ENCODE measurements at places on chromosomes 16 and 17. TPM values are rescaled to one million over a fixed set of nuclear protein-coding genes. Genes with fewer than 3 reads are reported as not detected.

GRCh38 chr16:17696616-17697015 is 225.9 kb upstream of the XYLT1 start:
- H3K4me3 ChIP-seq: no peak overlapping the region
- no peaks in the 10 kb centered on the region for H3K36me3 ChIP-seq
- no peaks in the 10 kb centered on the region for H3K4me1 ChIP-seq
- no peak overlapping the region for H3K27ac ChIP-seq

DNA sequence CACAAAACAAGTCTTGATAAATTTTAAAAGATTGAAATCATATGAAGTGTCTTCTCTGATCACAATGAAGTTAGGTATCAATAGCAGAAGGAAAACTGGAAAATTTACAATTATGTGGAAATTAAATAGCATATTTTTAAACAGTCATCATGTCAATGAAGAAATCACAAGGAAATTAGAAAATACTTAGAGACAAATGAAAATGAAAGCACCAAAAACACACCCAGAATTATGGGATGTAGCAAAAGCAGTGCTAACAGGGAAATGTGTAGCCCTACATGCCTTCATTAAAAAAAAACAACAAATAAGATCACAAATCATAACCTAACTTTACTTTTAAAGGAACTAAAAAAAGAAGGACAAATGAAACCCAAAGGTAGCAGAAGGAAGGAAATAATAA is 7.5 kb upstream of the IL21R start:
- H3K36me3 ChIP-seq: peaks cover 45% of the 10 kb centered on the region
- no peak overlapping the region for H3K4me3 ChIP-seq
- H3K27me3 ChIP-seq: no peaks in the 10 kb centered on the region
- H3K4me1 ChIP-seq: peaks cover 25% of the 10 kb centered on the region
- DNase-seq: no peak

GRCh38 chr16:82042846-82043245 is 7.8 kb downstream of the HSD17B2 start:
- H3K27me3 ChIP-seq: peaks cover 10% of the 10 kb centered on the region
- no peak for DNase-seq

GRCh38 chr17:79859676-79860615 is 20.7 kb upstream of the CBX4 start:
- H3K36me3 ChIP-seq: no peaks in the 10 kb centered on the region
- no peak overlapping the region for H3K27ac ChIP-seq
- DNase-seq: no peak
- peaks cover 11% of the 10 kb centered on the region for H3K27me3 ChIP-seq
- no peaks in the 10 kb centered on the region for H3K4me1 ChIP-seq
- H3K4me3 ChIP-seq: no peak overlapping the region

DNA sequence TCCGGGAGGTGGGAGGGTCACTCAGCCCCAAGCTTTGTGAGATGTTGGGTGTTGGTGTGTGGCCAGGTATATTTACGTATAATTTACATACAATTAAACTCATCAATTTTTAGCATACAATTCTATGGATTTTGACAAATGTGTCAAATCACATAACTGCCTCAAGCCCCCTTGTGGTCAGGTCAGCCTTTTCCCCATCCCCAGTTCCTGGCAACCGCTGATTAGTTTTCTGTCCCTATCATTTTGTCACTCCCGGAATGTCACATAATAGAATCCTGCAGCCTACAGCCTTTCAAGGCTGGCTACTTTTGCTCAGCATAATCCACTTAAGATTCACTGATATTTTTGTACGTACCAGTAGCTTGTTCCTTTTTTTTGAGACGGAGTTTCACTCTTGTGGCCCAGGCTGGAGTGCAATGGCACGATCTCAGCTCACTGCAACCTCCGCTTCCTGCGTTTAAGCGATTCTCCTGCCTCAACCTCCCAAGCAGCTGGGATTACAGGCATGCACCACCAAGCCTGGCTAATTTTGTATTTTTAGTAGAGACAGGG is 19.3 kb upstream of the RAI1 start:
- H3K27me3 ChIP-seq: peaks cover 6% of the 10 kb centered on the region
- no peaks in the 10 kb centered on the region for H3K36me3 ChIP-seq
- no peak overlapping the region for H3K27ac ChIP-seq
- no peak overlapping the region for H3K4me3 ChIP-seq
- peaks cover 11% of the 10 kb centered on the region for H3K4me1 ChIP-seq
- no peak for DNase-seq

- H3K27me3 ChIP-seq: peaks cover 8% of the 10 kb centered on the region
- peaks cover 6% of the 10 kb centered on the region for H3K4me1 ChIP-seq
- DNase-seq: no peak
- H3K27ac ChIP-seq: no peak overlapping the region
- H3K4me3 ChIP-seq: no peak overlapping the region
These were observed 73.1 kb upstream of the TANC2 start for GRCh38 chr17:62892870-62893338.

DNA sequence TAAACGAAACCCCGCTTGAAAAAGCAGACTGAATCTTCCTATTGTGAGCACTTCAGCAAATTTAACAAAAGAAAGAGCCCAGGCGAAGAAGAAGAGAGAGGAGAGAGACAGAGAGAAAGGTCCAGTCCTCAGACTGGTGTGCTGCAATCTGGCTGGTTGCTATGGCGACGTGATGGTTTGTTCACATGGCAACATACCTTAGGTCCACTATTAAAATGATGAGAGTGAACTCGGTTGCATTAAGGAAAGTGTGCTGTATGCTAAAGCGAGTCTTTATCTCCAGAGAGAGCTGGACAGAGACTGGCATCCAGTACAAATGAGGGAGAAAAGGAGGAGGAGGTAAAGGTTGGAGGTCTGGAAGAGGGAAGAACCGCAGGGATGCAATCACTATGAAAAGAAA is 271.8 kb upstream of the ZFHX3 start:
- H3K27me3 ChIP-seq: no peaks in the 10 kb centered on the region
- no peak overlapping the region for H3K4me3 ChIP-seq
- no peaks in the 10 kb centered on the region for H3K4me1 ChIP-seq
- H3K27ac ChIP-seq: no peak overlapping the region
- no peaks in the 10 kb centered on the region for H3K36me3 ChIP-seq

GRCh38 chr17:5942687-5943086 is 127.5 kb upstream of the WSCD1 start:
- no peak overlapping the region for H3K27ac ChIP-seq
- no peaks in the 10 kb centered on the region for H3K4me1 ChIP-seq
- no peaks in the 10 kb centered on the region for H3K36me3 ChIP-seq
- H3K27me3 ChIP-seq: peaks cover 5% of the 10 kb centered on the region

GRCh38 chr17:9487406-9487805 is 88.2 kb downstream of the STX8 start:
- H3K27ac ChIP-seq: no peak overlapping the region
- DNase-seq: no peak
- H3K4me3 ChIP-seq: no peak overlapping the region
- no peaks in the 10 kb centered on the region for H3K4me1 ChIP-seq

GRCh38 chr17:82217530-82218204 is 5.0 kb upstream of the CCDC57 start:
- peaks cover 19% of the 10 kb centered on the region for H3K4me1 ChIP-seq
- no peaks in the 10 kb centered on the region for H3K36me3 ChIP-seq
- DNase-seq: no peak
- no peaks in the 10 kb centered on the region for H3K27me3 ChIP-seq
- H3K27ac ChIP-seq: no peak overlapping the region
- no peak overlapping the region for H3K4me3 ChIP-seq

GRCh38 chr16:83310816-83311215 is 497.0 kb upstream of the HSBP1 start:
- DNase-seq: no peak
- no peak overlapping the region for H3K27ac ChIP-seq
- no peaks in the 10 kb centered on the region for H3K4me1 ChIP-seq
- no peak overlapping the region for H3K4me3 ChIP-seq
- H3K27me3 ChIP-seq: no peaks in the 10 kb centered on the region
- H3K36me3 ChIP-seq: no peaks in the 10 kb centered on the region

DNA sequence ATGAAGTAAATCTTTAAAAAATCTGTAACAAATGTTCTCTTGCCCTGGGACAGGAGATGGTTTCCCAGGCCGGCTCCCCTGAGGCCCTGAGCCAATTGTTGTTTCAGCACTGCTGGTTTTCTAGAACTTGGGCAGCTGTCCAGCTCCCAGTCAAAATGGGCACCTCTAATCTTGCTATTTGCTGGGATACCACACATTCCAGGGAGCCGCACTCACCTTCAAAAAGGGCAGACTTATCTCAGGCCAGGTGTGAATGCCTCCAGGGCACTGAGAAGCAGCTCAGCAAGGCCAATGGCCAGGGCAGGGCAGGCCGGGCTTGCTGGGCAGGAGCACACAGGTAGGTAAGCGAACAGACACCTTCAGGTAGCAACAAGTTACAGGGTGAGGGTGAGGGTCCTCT is 24.4 kb downstream of the TRIM16 start:
- peaks cover 22% of the 10 kb centered on the region for H3K36me3 ChIP-seq
- H3K4me3 ChIP-seq: no peak overlapping the region
- no peaks in the 10 kb centered on the region for H3K27me3 ChIP-seq
- peaks cover 9% of the 10 kb centered on the region for H3K4me1 ChIP-seq
- DNase-seq: no peak

GRCh38 chr16:22623351-22623781 is 112.7 kb downstream of the NPIPB5 start:
- H3K27ac ChIP-seq: no peak overlapping the region
- H3K4me1 ChIP-seq: no peaks in the 10 kb centered on the region
- no peaks in the 10 kb centered on the region for H3K36me3 ChIP-seq
- H3K27me3 ChIP-seq: peaks cover 3% of the 10 kb centered on the region
- no peak overlapping the region for H3K4me3 ChIP-seq

GRCh38 chr17:55254375-55254774 is 10.4 kb upstream of the HLF start:
- peaks cover 30% of the 10 kb centered on the region for H3K27me3 ChIP-seq
- peaks cover 4% of the 10 kb centered on the region for H3K4me1 ChIP-seq
- H3K4me3 ChIP-seq: no peak overlapping the region
- DNase-seq: no peak
- no peaks in the 10 kb centered on the region for H3K36me3 ChIP-seq
- no peak overlapping the region for H3K27ac ChIP-seq

- H3K4me3 ChIP-seq: no peak overlapping the region
- no peaks in the 10 kb centered on the region for H3K4me1 ChIP-seq
- no peak overlapping the region for H3K27ac ChIP-seq
- H3K36me3 ChIP-seq: no peaks in the 10 kb centered on the region
These were observed 9.1 kb upstream of the DUXB start for GRCh38 chr16:75710344-75710743.

DNA sequence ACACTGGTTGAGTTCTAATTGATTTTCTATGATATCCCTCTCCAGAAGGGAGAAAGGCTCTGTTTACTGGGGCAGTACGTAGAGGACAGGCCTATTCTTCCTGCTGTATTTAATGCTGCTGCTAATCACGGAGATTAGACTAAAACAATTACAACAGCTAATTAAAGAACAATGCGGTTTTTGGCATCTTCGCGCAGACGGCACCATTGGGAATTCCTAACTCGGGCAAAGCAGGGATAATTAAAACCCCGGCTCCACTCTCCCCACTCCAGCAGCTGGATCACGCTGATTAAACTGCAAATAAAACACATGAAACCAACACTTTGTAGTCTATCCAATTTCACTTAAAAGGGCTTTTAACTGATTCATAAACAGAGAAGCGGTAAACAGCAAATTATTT is 147.6 kb downstream of the XYLT1 start:
- H3K4me1 ChIP-seq: peaks cover 6% of the 10 kb centered on the region
- no peak overlapping the region for H3K27ac ChIP-seq
- H3K27me3 ChIP-seq: no peaks in the 10 kb centered on the region
- H3K36me3 ChIP-seq: no peaks in the 10 kb centered on the region
- no peak overlapping the region for H3K4me3 ChIP-seq

- no peak overlapping the region for H3K27ac ChIP-seq
- H3K4me1 ChIP-seq: peaks cover 3% of the 10 kb centered on the region
- H3K27me3 ChIP-seq: no peaks in the 10 kb centered on the region
- DNase-seq: no peak
- H3K36me3 ChIP-seq: peaks cover 58% of the 10 kb centered on the region
These were observed 35.7 kb downstream of the TMC6 start for GRCh38 chr17:78092794-78093324.

DNA sequence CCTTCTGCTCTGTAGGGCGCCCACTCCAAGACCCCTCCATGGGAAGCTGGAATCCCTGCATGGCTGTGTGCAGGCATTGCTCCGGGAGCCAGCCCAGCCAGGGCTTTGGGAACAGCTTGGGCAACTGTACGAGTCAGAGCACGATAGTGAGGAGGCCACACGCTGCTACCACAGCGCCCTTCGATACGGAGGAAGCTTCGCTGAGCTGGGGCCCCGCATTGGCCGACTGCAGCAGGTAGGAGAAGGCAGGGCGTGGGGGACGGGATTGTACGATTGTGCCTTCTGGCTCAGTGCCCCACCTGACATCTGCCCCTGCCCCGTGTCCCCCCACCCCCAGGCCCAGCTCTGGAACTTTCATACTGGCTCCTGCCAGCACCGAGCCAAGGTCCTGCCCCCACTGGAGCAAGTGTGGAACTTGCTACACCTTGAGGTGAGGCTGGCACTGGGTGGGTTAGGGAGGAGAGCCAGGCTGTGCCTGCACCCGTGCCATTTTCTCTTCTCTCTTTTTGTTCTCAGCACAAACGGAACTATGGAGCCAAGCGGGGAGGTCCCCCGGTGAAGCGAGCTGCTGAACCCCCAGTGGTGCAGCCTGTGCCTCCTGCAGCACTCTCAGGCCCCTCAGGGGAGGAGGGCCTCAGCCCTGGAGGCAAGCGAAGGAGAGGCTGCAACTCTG is 8.7 kb upstream of the TMEM88 start:
- H3K4me1 ChIP-seq: peaks cover 22% of the 10 kb centered on the region
- H3K27me3 ChIP-seq: no peaks in the 10 kb centered on the region
- H3K4me3 ChIP-seq: peak overlapping the region; percentile 90
- peaks cover 53% of the 10 kb centered on the region for H3K36me3 ChIP-seq

- no peak overlapping the region for H3K27ac ChIP-seq
- peaks cover 10% of the 10 kb centered on the region for H3K36me3 ChIP-seq
- H3K4me1 ChIP-seq: peaks cover 9% of the 10 kb centered on the region
- H3K27me3 ChIP-seq: no peaks in the 10 kb centered on the region
- no peak for DNase-seq
These were observed 19.0 kb downstream of the PPM1D start for GRCh38 chr17:60618854-60619526.

- H3K27ac ChIP-seq: no peak overlapping the region
- H3K4me3 ChIP-seq: no peak overlapping the region
- H3K4me1 ChIP-seq: no peaks in the 10 kb centered on the region
- peaks cover 2% of the 10 kb centered on the region for H3K27me3 ChIP-seq
These were observed 10.4 kb downstream of the GPRC5C start for GRCh38 chr17:74442291-74442669.

DNA sequence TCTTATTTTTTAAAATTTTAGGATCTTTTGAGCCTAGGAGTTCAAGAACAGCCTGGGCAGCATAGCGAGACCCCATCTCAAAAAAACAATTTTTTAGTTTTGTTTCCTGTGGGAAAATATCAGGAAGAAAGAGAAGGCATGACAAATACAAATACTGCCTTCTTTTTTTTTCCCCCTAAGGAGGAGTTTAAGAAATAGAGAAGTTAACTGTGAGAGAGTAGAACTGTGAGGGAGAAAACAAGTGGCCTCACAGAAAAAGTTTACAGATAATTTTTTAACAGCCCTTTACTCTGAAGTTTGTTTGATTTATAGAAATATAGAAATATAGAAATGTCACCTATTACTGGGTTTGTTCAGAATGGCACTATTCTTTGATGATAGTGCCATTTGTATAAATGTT is 21.1 kb downstream of the TTYH2 start:
- H3K27me3 ChIP-seq: no peaks in the 10 kb centered on the region
- DNase-seq: no peak
- H3K27ac ChIP-seq: no peak overlapping the region
- H3K4me3 ChIP-seq: no peak overlapping the region
- H3K4me1 ChIP-seq: peaks cover 2% of the 10 kb centered on the region
- peaks cover 17% of the 10 kb centered on the region for H3K36me3 ChIP-seq

PFN1 gene
- total RNA-seq: 1,460 TPM

TAOK1 gene
- total RNA-seq: 41.9 TPM

APOH gene
- total RNA-seq: not detected

RGS11 gene
- total RNA-seq: 0.46 TPM

CD300LG gene
- not detected for total RNA-seq

SLC6A2 gene
- total RNA-seq: not detected

PTGES3L gene
- 1.9 TPM for total RNA-seq

CLEC3A gene
- total RNA-seq: not detected

CCL1 gene
- total RNA-seq: 98.4 TPM

HS3ST2 gene
- total RNA-seq: not detected

SDR42E2 gene
- total RNA-seq: 0.09 TPM

ASIC2 gene
- not detected for total RNA-seq

Measured in activated T-helper 2 cell treated with anti-CD3 and anti-CD28 coated beads, Interferon-gamma antibody, Interleukin-2, Interleukin-4, amounts not matched to agents 10 μg/mL and 5 μg/mL and 100 μg/mL, durations not matched to agents 14 hours and 24 hours and 36 hours (primary cell).